Epithelial cell of alveolus of lung (primary cell): ENCODE measurements at places on chromosomes 6 and 20. TPM values are rescaled to one million over a fixed set of nuclear protein-coding genes. Genes with fewer than 3 reads are reported as not detected.

The RING1 gene
- 17.8 and 22.0 TPM in 2 replicates for total RNA-seq

The OPRM1 gene
- total RNA-seq = not detected in 2 replicates

The ARG1 gene
- total RNA-seq = not detected in 2 replicates

The SLC22A16 gene
- not detected in 2 replicates for total RNA-seq

The PHACTR3 gene
- total RNA-seq = 0.26 TPM in 1 of 2 replicates, not detected in the other

The ATP6V1G2 gene
- 4.1 and 5.9 TPM in 2 replicates for total RNA-seq

The CST1 gene
- 5.9 and 171 TPM in 2 replicates for total RNA-seq

The CD93 gene
- total RNA-seq = 5.6 and 8.6 TPM in 2 replicates

The OXT gene
- not detected in 2 replicates for total RNA-seq

The COX4I2 gene
- not detected in 2 replicates for total RNA-seq

The ENPP5 gene
- 0.56 and 1.0 TPM in 2 replicates for total RNA-seq

The CNR1 gene
- 0.64 TPM in 1 of 2 replicates, not detected in the other for total RNA-seq

The DUSP15 gene
- 0.13 TPM in 1 of 2 replicates, not detected in the other for total RNA-seq

The REM1 gene
- total RNA-seq = not detected in 2 replicates

The TSHZ2 gene
- total RNA-seq = 1.0 and 13.6 TPM in 2 replicates
